ENCODE measurements at places on chromosomes 7 and 10.

GRCh38 chr7:25894002-25894901 lies 257.7 kb upstream of the NFE2L3 start:
- no peak for DNase-seq

GRCh38 chr10:125955766-125956165 lies 59.4 kb downstream of the FANK1 start:
- DNase-seq = no peak

- DNase-seq = no peak
Measured at GRCh38 chr10:124716369-124716768, 27.8 kb downstream of the FAM53B start.

DNA sequence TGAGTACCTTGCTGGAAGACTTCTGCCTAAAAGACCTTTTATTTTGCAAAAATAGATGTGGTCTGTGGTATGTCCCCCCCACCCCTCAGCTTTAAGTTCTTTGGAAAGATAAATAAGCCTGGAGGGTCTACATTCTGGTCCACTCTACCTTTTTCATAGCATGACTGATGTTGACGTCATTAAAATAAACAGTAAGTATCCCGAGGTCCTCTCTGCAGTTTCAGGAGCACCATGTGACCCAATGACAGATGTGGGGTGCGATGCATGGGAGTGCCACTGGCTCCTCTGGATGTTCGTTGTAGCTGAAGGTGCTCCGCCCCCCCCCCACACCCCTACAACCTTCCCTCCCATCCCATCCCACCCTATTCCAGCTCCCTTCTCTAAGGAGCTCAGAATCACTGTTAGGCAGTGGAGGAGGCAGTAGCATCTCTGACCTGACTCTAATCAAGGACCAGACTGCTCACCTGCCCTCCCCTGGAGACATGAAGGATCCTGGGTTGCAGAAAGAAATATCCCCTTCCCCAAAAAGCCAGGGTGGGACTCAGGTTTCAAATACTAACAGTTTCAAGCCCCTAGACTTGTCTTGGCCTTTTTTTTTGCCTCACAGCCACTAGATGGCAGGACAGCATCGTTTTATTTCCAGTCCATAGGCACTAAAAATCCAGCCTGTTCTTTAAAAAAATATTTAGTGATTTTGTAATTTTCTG lies 25.1 kb downstream of the CASP7 start:
- peak; percentile 11 for DNase-seq

DNA sequence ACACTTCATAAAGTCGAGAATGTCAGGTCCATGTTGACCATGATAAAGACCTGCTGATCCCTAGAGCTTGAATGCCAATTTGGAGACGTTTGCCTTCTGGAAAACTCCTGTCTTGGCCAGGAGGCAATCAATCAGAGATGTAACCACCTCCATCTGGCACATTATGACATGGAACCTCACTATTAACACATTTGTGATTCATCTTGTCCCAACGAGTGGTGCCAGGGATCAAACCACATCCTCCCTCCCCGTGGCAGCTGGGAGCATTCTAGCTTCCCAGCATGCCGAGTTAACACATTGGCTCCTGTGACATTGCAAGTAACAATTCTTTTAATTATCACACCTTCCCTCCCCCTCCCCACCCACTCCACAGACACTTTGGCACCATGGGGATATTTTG lies 84.0 kb upstream of the PPP1R17 start:
- DNase-seq = no peak

DNA sequence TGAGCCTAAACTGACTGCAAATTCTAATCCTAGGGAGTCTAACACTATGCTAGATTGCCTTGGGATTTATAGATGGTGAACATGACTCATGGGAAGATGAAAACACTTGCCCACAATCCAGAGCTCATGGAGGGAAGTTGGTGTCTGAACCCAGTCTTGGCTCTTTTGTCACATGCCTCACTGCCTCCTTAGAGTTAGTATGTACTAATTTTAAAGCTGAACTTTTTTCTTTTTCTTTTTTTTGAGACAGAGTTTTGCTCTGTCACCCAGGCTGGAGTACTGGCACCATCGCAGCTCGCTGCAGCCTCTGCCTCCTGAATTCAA lies 14.4 kb downstream of the MRPL32 start:
- no peak for DNase-seq

GRCh38 chr10:116634126-116634975 lies 13.6 kb downstream of the PNLIPRP2 start:
- peak; percentile 31 for DNase-seq

DNA sequence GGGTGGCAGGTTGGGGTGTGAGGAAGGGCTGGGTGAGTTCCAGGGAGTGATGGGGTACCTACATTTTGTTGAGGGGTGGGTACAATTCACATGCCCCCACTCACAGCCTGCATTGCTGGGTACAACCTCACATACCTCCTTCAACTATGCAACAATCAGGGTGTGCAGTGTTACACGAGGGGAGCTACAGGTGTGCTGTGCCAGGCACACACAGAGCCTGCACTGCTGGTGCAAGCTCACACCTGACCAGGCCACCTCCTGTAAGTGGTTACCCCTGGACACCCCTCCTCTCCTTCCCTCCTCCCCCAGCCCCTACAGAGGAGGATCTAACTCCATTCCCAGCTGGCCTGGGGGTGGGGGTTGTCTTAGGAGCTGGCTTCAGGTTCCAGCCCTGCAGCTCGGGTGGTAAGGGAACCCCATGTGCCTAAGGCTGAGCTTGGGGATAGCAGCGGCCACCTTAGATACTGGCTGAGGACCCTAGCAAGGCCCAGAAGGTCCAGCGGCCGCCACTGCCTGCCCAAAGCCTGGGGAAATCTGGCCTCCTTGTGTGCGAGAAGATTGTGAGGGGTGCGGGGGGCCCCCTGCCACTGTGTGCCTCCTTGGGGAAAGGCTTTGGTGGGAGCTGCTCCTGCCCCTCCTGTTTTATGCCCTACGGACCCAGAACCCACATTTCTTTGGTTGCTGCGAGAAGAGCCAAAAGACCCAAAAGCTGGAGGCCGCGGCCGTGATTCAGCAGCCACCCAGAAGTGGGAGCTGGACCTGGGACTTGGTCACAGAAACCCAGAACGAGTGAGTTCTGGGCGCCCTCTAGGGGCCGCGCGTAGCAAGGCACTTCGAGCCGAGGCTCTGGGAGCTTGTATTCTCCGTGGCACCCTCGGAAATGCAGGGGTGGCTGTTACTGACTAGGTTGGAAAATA lies 10.8 kb downstream of the TLX1 start:
- DNase-seq = peak; percentile 79

- DNase-seq = no peak
Measured at GRCh38 chr10:124301736-124302135, 117.0 kb downstream of the OAT start.

DNA sequence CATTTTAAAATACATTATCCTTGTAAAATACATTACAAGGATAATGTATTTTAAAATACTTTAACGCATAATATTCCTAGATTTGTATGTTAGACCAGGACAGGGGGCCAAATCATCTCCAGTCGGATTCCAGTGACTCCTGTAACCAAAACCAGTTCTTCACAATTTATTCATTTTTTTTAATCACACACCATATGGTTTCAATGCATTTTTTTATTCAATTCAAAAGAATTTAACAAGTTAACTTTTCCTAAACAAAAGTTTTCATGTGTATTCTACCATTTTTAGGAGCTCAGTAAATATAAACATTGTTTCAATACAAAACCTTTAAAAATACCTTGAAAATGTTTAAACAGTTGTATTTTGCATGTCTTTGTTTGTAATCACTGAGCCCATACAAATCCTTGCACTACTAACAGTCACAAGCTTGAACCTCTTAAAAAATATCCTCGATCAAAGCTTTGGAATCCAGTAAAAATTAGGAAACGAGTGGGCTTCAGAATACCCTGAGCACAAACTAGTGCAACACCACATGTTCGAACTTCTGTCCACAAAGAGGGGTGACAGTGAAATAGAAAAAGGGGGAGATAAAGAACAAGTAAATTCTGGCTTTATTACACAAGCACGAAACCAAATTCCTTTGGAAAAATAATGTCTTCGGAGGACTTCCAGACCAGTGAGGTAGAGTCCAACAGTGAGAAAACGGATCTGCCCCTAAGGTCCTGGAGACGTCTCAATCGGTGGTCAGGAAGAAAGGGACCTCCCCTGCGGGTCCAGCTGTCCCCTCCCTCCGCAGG lies 1.6 kb downstream of the CCDC71L start:
- DNase-seq = no peak

DNA sequence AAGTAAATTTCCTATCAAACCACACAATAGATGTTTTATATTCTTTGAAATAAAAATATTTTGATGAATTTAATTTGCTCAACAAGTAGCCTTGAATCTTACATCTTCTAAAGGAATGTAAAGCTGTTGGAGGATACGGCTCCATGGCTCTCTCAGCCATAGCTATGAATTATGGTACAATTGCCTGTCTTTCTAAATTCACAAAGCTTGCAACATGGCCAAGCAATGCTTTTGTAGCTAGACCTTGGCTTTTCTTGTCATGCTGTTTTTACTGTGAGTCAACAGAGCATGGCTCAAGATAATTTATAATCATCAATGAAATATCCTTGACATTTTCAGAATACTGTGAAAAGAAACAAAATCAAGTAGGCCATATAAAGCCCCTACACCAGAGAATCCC lies 286.7 kb downstream of the CACNA2D1 start:
- DNase-seq = no peak

DNA sequence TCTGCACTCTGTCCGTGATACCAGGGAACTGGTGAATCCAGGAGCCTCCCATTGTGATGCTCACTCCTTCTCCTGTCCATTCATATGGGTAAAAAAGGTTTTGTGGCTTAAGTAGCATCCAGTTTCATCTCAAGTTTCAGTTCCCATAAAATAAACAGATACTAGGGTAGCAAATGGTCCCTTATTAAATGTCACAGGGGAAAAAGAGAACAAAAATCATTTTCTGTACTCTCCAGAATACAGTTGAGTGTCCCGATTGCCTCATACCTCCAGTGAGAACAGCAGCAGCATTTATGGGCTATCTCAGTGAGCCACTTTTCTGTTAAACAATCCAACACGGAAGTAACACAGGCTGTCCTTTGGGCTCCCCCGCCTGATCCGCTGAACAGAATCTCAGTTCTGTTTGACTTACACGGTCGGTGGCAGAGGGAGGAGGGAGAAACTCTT lies 179.6 kb downstream of the CELF2 start:
- DNase-seq = no peak

DNA sequence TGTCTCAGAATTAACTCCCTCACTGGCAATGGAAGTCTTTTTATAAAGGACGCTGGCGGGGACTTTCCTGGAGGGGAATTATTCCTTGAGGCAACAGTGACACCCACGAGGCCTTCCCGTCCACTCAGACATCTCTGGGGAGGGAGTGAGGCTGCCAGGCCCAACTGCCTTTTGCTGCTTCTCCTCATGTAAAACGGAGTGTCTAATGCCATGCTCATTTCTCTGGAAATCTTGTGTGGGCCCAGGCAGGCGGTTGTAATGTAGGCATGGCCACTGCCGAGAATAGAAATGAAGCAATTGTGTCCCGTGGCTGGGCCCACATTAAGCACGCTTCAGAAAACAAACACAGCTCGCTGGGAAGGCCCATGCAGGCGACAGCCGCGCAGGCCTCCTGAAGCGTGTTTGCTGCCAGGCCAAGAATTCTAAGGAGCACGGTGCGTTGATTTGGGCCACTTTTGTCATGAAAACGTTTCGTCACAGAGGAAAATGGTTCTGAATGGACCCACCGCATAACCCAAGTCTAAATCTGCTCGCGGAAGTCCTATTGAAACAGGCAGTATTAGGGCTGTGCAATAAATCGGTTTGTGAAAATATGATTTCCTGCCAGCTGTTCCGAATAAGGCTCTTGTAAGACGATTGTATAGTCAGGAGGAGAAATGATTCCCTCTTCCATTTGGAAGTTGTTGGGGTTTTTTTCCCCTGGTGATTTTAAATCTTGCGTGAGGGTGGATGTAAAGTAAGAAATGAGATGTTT lies 104.2 kb upstream of the CHST15 start:
- no peak for DNase-seq

DNA sequence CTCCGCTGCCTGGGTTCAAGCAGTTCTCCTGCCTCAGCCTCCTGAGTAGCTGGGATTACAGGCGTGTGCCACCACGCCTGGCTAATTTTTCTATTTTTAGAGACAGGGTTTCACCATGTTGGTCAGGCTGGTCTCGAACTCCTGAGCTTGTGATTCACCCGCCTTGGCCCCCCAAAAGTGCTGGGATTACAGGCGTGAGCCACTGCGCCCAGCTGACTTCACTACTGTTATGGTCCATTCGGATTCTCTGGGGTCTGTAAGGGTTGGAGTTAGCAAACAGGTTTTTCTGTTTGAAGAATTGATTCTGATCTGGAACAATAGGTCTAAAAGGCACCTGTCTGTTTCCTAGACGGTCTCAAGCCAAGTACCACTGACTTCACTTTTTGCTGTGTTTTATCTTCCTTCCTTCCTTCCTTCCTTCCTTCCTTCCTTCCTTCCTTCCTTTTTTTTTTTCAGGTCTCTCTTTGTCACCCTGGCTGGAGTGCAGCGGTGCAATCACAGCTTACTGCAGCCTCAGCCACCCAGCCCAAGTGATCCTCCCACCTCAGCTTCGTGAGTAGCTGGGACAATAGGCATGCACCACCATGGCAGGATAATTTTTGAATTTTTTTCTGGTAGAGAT lies 192.2 kb downstream of the CAMK1D start:
- no peak for DNase-seq

DNA sequence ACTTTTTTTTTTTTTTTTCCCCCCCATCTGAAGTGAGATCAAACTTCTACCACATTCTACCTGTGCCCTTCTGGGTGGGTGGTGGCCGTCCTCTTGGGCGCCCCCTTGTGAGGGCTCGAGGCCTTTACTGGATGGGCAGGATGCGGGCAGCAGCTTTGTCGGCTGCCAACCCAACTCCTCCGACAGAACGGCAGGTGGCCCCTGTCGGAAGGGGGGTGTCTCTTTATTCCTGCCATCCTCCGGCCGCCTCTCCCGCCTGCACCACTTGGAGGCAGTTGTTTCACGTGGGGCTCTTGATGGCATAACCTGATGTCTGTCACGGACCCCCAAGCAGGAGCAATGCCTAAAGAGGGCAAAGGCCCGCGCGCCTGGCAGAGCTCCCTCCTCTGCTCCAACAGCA lies 31.0 kb downstream of the AMZ1 start:
- DNase-seq = no peak

DNA sequence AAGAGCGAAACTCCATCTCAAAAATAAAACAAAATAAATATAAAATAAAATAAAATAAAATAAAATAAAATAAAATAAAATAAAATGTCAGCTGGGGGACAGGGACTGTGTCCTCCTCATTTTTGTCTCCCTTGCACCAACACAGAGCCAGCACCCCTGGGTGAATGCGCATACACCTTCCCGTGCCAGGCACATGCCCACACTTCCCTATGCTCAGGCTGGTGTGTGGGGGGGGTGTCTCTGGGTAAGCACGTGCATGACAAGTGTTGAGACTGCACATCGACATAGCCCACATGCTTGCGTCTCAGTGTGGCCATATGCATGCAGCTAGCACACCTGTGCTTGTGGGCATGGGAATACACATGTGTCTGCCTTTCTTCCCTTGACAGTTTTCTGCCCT lies 24.7 kb upstream of the TLX1 start:
- no peak for DNase-seq

DNA sequence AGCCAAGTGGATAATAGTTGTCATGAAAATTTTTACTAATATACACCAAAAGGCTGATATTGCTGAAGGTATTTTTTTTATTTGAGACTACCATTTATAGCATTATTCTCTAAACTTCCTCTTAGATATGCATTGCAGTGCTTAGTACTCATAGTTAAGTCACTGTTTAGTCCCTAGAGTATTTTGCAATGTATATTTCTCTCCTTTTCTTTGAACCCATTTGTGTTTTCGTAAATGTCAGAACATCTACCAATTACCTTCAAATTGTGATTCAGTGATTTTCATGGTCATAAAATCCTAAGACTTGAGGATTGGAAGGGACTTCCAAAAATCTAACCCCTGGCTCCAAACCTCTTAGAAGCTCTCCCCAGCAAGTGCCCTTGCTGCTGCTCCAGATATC lies 21.5 kb upstream of the CYP26C1 start:
- DNase-seq = no peak

GRCh38 chr7:97007583-97007861 lies 2.2 kb downstream of the DLX6 start:
- no peak for DNase-seq

All from LoVo (cell line).